Stimulated activated CD4-positive, alpha-beta T cell treated with anti-CD3 and anti-CD28 coated beads, Interleukin-12 subunit alpha, Interleukin-12 subunit beta, amount 100 ng/mL, for 24 hours (primary cell): ENCODE measurements at places on chromosomes 2 and 18.

GRCh38 chr2:189046320-189046719 is 72.1 kb downstream of the COL3A1 start:
- no peak for DNase-seq

- DNase-seq, result no peak
Measured at GRCh38 chr2:109230941-109231420, 102.0 kb downstream of the SH3RF3 start.

DNA sequence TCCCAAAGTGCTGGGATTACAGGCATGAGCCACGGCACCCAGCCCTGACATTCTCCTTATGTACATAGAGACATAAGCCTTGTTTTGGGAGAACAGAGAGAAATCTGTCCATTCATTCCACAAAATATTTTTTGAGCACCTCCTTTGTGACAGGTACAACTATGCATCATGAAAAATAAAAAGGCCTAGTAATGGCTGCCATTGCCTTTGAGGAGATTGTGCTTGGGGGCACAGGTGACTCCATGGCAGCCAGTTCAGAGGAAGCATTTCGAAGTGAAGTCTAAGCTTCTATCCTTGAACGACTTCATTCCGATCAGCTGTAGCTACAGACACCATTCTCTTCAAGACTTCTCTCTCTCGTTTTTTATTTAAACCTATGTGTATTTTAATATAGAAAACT is 10.5 kb upstream of the MYCN start:
- no peak for DNase-seq

GRCh38 chr2:198374375-198375082 is 570.1 kb downstream of the PLCL1 start:
- peak; percentile 10 for DNase-seq

GRCh38 chr2:71756280-71756906 is 303.0 kb downstream of the DYSF start:
- no peak for DNase-seq

DNA sequence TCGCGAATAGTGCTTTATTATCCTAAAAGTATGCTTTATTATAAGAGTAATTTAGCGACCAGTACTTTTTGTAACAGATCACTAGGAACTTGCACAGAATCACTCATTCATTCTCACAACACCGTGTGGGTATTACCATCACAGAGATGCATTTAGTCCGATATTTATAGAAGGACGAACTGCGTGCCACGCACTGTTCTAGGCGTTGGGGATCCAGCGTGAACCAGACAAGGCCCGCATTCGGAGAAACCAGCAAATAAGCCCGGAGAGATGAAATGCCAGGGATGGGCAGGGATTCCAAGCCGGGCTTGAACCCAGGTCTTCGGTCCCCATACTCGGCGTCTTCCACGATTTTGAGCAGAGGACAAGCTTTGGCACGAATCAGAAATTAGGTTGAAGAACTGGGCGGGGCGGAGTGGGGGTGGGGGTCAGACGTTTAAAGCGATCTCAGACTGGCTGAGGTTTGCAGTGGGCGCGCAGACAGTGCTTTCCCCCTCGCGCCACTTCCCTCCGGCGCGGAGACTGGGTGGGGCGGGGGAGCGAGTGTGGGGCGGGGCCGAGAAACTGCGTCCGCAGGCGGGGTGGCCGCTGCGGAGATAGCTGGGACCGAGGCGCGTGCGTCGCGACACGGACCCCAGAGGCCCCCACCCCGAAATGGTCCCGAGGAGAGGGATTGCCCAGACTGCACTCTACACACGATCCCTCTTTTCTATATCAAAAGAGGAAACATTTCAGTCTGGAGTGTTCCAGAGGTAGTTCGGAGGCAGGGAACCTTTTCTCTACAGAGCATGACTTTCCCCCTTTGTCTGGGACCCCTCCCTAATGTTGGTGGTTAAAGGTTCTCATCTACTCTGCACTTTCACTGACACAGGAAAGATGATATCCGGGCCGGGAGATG is 1.1 kb upstream of the CXCR4 start:
- DNase-seq, result no peak
